ENCODE measurements at places on chromosomes 4 and X.

DNA sequence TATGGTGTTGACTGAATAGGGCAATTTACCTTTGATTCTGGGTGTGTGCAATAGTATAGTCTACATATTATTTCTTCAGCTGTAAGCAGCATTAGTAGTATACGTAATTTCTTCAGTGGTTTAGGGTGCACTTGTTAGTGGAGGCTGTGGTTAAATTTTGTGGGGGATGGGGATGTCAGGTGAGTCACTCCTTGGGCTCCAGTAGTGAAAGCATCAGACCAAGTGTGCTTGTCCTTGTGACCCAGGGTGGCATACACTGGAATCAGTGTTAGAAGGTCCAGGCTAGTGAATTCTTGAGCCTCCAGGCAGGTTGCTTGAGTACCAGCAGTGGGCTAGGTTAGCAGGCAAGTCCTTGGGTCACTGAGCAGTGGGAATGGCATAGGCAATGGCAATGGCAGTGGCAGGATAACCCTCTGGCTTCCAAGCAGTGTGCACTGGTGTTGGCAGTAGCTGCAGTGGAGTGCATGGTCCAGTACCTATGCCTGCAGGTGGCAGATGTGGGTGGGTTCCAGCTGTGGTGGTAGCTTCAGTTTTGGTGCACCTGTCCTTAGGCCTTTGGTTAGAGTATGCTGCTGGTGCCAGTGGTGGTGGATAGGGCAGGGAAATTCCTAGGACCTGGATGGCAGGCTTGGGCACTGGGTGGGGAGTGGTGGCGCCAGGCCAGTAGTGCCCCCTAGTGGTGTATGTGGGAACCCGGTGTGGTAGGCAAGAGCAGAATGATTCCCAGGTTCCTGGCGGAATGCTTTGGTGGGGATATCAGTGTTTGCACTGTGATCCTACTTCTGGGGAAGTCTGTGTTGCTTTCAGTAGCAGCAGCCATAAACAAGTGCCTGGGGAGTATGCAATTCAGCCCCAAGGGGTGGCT lies 531.0 kb downstream of the SMARCA1 start:
- no peak for DNase-seq

DNA sequence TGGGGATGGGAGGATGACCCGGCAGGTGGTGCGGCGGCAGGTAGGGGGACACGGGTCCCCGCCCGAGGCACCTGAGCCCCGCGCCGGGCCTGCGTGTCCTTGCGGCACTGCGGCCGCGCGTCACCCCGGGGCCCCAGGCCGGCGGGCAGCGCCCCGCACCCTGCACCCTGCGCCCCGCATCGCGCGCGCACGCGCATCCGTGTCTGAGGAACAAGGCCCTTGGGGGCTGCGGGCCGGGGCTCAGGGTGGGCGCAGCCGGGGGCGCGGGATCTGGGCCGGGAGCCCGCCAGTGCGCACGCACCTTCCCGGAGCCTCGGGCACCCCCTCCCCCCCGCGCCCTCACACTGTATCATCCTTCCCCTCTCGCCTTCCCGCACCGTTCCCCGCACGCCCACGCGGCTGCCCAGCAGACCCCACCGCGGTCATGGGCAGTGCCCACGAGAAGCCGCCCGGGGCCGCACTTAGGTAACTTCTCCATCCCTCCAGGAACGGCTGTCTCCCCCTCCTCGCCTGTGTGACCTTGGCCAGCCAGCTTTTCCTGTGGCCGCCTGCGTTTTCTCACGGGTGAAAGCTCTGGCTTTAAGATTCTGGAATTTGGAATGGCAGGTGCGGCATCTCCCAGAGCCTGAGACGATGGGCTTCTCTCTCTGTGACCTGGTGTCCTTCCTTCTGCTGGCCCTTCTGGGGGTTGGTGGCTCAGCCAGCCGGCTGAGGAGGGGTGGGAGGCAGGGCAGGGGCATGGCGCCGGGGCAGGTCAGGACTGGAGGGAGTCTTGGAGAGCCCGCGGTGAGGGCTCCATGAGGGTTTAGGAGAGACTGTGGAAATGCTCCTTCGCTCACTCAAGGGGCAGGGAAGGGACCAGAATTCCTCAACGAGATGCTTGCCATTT lies 748 bp downstream of the ATP2B3 start:
- DNase-seq: no peak

GRCh38 chr4:81404294-81404693 lies 67.4 kb downstream of the RASGEF1B start:
- no peak for DNase-seq

GRCh38 chrX:53684415-53685192 lies 1.9 kb downstream of the HUWE1 start:
- no peak for DNase-seq

DNA sequence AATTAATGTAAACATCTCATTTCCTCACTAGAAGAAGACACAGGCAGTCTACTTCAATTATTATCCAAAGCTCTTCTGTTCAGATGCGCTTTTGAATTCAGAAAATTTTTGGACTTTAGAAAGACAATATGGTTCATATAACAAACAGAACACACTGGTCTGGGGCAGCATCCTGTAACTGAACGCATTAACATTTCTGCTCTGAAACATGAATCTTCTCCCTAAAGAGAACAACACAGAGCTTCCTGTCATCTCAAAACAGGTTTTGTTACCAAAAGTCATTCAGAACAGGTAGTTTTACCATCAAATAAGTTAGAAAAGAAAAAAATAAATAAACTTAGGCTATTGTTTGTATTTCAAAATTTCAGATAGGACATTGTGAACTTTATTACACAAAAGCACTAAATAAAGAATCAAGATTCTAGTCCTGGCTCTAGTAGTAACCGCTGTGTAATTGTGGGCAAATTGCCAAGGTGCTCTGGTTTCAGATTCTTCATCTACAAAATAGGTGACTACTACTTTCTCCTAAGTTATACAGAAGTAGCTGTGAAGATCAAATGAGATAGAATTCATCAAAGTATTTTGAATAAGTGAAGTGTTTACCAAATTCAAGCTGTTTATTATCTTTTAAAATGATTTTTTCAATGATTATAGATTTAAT lies 252.3 kb upstream of the RASGEF1B start:
- no peak for DNase-seq

GRCh38 chrX:93875621-93876282 lies 201.7 kb downstream of the FAM133A start:
- no peak for DNase-seq

GRCh38 chrX:44105228-44105913 lies 132.2 kb upstream of the NDP start:
- no peak for DNase-seq

- DNase-seq: no peak
Measured at GRCh38 chr4:145533001-145533400, 51.3 kb downstream of the SMAD1 start.

- no peak for DNase-seq
Measured at GRCh38 chr4:122633211-122633610, 12.3 kb upstream of the IL21 start.

GRCh38 chrX:13990126-13990800 lies 39.4 kb downstream of the GEMIN8 start:
- no peak for DNase-seq

- DNase-seq: no peak
Measured at GRCh38 chr4:83036991-83037665, 2.1 kb downstream of the COPS4 start.

DNA sequence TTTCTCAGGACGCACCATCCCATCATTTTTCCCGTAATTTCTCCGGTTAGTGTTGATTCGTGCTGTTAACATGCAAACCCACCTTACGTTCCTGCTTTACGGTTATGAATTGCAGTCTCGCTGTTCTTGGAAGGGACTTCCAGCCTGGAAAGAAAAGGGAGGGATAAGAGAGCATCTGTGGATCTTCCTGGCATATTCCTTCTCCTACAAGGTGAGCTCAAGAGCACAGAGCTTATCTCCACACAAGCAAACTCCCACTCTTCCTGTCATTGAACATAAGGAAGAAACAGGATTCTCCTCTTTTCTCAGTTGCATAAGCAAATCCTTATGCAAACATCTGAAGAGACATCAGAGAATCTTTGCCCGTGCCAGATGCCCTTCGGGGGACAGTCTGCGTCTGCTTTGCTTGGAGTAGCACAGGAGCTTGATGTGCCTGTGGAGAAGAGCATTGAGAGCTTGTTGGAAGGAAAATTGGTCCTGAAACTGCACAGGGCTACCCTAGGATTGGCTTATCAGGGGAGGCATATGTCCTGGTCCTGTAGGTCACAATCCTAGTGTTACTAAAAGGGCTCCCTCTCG lies 127.0 kb downstream of the ASMT start:
- DNase-seq: no peak

DNA sequence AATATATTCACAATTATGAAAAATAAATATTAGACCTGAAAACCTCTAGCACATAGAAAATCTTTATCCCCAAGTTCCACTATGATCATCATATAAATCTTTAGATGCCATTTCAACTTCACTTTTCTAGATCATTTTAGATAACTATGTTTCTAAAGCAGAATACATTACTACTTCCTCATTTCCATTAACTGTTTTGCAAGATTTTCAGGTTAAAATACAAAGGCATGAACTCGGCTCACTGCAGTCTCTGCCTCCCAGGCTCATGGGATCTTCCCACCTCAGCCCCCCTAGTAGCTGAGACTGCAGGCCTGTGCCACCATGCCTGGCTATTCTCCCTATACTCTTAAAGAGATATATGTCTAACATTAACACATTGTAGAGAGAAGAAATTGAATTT lies 1365.9 kb upstream of the AGA start:
- DNase-seq: no peak

- DNase-seq: no peak
Measured at GRCh38 chr4:173990126-173990868, 293.2 kb downstream of the FBXO8 start.

GRCh38 chr4:112003231-112003907 lies 141.9 kb upstream of the FAM241A start:
- DNase-seq: no peak

DNA sequence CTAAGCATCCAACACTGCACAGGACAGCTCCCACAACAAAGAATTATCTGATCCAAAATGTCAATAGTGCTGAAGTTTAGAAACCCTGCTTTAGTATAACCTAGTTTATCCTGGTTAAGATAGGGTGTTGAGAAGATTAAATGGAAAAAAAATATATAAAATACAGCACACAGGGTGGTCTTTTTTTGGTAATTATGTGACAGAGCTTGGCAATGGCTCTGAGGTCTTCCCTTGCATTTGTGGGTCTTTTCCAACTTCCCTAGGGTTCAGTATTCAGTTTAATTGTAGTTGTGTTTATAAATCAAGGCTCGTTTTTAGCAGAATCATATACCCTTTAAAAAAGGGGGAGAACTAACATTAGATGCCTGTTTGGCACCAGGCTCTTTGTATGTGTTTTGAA lies 36.6 kb downstream of the REPS2 start:
- DNase-seq: no peak

GRCh38 chrX:133005042-133005441 lies 46.6 kb upstream of the HS6ST2 start:
- no peak for DNase-seq

- DNase-seq: no peak
Measured at GRCh38 chr4:16227462-16227868, 1.2 kb upstream of the TAPT1 start.

DNA sequence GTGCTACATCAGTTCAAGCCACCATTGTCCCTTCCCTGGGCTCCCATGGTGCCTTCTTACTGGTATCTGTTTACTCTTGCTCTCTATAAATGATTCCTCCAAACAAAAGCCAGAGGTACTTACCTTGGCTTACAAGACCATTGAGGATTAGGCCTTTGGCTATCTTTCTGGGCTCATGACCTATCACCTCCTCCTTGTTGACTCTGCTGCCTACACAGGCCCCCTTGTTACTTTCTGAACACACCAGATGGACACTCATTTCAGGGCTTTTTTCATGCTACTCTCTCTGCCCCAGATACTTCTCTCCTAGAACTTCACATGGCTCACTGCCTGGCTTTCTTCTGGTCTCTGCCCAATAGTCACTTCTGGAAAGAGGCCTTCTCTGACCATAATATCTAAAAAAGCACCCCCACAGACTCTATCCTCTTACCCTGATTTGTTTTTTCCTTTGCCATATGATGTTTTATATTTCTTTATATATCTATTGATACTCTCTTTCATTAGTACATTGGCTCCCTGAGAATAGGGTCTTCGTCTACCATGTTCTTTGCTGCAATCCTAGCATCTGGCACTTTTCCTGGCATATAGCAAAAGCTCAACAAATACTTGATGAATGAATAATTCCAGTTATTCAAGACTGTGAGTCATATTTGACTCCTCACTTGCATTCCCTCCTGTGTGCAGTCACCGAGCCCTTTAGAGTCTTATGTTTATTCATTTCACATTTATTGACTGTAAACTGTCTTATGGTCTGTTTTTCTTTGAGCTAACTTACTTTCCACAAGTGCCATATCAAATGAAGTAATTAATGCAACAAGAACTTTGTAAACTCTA lies 27.1 kb upstream of the TAPT1 start:
- no peak for DNase-seq
